ENCODE measurements at places on chromosomes 2 and 18.

- no peak for DNase-seq
These were observed 40.6 kb upstream of the EPAS1 start for GRCh38 chr2:46256563-46257142.

- peak; percentile 43 for DNase-seq
These were observed 7.4 kb upstream of the MOB1A start for GRCh38 chr2:74186038-74186437.

GRCh38 chr2:238847841-238848690 is at the start of gene TWIST2:
TWIST2 (plus strand) TSS chr2:238848085; CDS start chr2:238848216, 131 bp downstream.
- DNase-seq = no peak

DNA sequence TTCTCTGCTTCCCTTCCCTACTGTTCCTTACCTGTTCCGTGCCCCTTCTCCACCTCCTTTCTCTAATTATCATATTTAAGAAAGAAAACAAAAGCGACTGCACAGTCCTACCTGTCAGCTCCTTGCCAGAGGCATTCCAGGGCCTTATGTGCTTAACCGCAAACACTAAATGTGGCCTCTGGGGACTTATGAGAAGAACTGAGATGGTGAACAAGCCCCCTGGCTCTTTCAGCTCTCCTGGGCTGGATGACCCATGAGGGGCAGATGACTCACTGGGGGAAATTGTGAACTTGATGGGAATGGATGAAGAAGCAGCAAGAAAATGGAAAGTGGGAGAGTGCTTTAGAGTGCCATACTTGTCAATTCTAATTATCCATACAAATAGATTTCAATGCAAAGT is 106.3 kb upstream of the LYPD1 start:
- DNase-seq = no peak

GRCh38 chr18:67232406-67232805 is 284.1 kb downstream of the DSEL start:
- no peak for DNase-seq

DNA sequence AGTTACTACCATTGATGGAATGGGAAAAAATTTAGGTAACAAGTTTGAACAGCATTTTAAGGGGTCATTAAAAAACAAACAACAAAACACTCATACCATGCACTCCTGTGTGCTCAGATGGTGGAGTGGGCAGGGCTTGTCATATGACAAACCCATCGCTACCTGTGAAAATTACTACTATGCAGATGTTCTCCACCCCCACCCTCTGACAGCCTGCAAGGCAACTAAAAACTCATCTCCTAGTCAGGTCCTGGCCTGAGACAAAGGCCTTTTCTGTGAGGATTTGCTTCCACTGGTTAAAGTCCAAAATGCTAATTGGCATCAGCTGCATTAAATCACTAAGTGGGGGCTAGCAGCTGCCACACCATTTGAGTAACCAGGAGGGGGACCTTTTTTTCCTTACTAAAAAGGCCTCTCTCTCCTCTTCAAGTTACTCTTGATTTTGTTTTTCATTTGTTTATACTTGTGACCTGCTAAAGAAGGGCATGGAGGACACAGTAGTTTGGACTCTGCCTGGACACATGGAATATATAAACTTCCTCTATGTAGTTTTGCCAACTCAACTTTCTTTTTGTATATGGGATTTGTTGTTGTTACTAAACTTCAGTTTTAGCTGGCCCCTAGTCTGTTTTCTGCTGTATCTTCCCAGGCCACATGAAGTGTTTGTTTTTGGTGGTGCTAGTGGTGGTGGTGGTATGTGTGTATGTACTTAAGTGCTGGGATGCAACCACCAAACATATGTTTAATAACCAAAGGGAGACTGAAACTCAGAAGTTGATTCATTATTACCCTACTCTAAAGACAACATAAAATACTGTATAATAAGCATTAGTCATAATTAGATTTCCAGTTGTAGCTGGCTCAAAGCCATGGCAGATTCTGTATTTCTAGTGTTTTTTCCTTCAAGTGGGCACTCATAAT is 121.3 kb downstream of the MAP4K4 start:
- no peak for DNase-seq

GRCh38 chr2:218505754-218506371 is 62.3 kb downstream of the USP37 start:
- DNase-seq = no peak

GRCh38 chr2:28160986-28161425 is 231.7 kb upstream of the FOSL2 start:
- no peak for DNase-seq

DNA sequence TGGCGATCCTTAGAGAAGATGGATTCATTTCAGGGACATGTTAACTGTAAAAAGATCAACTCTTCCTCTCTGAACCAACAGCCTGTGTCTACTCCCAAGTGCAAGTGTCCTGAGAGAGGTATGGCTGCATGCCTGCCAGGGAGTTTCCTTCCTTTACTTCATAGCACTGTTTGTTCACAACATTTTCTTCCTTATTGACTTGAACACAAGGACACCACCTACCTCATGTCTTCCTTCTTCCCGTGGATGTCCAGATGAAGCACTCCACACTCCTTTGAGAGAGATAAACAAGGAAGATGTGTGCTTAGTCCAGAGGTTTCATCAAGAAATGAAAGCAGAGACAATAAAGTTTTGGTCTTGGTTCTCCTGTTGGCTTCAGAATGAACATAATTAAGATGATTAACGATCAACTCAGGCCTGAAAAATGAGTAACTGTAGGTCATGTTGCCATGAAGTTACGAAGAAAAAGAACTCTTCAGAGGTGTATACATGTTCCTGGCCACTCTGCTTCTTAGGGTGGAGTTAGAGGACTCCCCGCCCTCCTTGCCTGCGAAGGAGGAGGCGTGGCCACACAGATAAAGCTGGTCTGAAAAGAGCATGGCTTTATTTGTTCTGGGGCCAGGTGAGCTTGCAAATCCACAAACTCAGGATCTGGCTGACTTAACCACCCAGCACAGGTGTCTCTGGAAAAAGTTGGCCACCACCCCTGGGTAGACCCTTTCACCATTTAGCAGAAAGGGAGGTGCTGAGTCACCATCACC is 155.0 kb upstream of the KCTD1 start:
- DNase-seq = no peak

DNA sequence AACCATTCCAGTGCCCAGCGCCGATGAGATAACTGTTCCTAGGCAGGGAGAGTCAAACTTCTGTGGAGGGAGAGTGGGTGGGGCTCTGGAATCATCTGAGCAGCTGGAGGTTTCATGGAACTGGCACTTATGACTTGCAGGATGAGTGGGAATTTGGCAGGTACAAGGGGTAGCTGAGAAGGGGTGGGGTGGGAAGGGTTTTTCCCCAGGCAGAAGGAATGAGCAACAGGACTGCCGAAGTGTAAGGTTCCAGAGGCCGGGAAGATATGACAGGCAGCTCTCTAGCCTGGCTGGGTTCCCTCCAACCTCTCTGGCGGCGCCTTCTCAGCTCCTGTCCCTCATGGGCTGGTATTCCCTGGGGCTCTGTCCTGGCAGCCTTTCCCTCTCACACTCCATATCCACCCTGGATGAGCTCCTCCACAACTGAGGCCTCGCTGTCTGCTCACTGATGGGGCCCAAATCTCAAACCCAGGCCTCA is 2.5 kb upstream of the TET3 start:
- no peak for DNase-seq
